ENCODE measurements at places on chromosomes 12 and 14. TPM values are rescaled to one million over a fixed set of nuclear protein-coding genes. Genes with fewer than 3 reads are reported as not detected.

RALGAPA1 gene
- total RNA-seq = 9.0 TPM

FGF6 gene
- not detected for total RNA-seq

CLEC1B gene
- total RNA-seq = not detected

YBX3 gene
- 268 TPM for total RNA-seq

TMEM233 gene
- total RNA-seq = 0.06 TPM

CLEC2A gene
- total RNA-seq = not detected

ALDH6A1 gene
- total RNA-seq = 2.2 TPM

GPR65 gene
- total RNA-seq = not detected
